Stimulated activated CD4-positive, alpha-beta T cell treated with anti-CD3 and anti-CD28 coated beads, Interleukin-1b, Interleukin-23, amount 100 ng/mL, for 1 hour (primary cell): ENCODE measurements at places on chromosomes 3 and 15.

- no peak for DNase-seq
Observed at GRCh38 chr15:42932833-42933515, 12.4 kb upstream of the TTBK2 start.

GRCh38 chr15:38163658-38164057, 89.0 kb upstream of the SPRED1 start:
- DNase-seq: no peak

GRCh38 chr3:23720885-23721284, 84.9 kb upstream of the UBE2E1 start:
- no peak for DNase-seq

DNA sequence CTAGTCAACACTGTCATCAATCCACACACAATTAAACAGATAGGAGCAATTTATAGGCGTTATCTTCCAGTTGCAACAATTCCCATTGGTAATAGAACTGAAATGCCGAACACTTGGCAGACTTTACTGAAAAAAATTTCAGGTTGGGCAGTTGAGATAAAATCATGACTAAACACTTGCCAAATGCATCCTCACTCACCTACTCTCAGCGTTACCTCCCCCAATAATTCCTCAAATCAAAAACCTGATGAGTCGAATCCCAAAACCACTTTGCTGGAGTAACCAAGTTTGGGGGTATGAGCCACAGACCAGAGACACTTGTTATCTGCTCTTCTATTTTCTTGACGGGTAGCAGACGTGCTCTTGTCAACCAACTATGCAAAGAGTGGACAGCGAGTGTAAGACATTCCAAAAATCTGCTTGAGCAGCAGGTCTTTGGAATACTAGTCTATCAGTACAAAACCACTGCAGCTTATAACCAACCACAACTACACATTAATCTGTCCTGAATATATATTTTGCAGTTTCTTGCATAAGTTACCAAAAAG, 30.3 kb downstream of the PPP1R2 start:
- DNase-seq: no peak

GRCh38 chr3:177447938-177448337, 250.7 kb upstream of the TBL1XR1 start:
- no peak for DNase-seq

DNA sequence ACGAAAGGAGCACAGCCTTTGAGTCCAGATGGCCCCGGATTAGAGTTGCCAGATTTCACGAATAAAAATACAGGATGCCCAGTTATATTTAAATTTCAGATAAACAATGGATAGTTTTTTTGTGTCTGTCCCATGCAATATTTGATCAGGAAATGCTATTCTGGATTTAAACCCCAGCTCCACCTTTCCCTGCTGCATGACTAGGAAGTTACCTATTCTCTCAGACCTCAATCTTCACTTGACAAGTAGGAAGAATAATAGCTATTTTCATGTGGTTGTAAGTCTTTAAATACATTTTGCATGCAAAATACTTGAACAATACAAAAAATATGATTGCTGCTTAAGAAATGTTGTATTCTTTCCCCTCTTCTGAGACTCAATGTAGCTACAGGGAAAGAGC, 125.3 kb upstream of the P2RY1 start:
- no peak for DNase-seq

DNA sequence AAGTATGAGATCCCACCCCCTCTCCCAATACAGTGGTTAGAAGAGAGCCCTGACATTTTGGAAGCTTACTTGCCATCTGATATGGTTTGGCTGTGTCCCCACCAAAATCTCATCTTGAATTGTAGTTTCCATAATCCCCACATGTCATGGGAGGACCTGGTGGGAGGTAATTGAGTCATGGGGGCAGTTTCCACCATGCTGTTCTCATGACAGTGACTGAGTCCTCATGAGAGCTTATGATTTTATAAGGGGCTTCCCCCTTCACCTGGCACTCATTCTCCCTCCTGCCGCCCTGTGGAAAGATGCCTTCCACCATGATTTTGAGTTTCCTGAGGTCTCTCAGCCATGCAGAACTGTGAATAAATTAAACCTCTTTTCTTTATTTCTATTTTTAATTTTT, 28.8 kb upstream of the HES1 start:
- no peak for DNase-seq

DNA sequence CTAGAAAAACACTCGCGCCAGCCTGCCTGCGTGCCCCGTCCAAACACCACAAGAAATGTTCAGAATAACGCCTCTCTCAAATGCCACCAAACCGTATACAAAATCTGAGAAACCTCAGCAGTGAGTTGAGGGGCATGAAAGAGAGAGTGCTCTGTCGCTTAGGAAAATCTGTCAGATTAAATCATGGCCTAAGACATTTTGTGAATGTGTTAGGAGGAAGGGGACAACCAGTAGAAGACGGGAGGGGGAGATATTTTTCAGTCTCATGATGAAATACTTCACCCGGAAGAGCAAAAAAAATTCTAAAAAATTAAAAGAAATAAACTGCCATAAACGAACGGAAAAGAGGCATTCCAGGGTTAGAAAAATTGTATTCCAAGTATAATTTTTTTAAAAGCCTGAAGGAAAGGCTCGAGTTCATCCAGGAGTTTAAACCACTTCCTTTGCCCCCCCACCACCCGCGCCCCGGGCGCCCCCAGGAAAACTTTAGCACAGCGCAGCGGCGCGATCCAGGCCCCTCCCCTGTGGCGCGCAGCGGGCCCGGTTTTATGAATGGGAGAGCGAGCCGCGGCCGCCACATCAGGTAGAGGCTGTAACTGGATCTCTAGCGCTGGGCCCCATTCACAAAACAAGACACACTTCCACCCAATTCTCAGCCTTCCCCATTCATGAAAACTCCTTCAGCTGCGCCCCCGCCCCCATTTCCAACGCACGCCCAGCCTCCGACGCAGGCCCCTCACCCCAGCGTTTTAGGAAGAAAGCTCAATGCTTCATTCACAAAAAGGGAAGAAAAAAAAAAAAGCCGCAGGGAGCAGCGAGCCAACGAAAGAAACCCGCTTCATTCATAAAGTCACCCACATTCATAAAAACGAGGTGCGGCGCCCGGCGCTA, 1.4 kb downstream of the ETV5 start:
- DNase-seq: no peak

DNA sequence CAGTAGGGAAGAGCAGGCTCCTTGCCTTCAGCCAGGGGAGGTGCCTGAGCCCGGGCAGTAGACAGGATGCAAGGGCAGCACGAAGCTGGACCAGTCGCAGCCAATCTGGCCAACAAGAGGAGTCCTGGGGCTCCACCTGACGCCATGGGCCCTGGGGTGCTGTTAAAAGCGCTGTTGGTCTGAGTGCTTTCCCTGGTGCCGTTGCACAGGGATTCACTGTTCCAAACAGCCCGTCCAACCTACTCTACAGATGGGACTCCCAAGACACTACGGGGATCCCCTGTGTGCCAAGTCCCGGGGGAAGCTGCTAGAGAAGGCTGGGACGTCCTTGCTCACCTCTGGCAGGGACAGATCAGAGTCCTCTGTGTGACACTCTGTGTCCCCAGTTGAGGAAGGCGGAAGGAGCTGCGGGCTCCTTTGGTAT, 632 bp downstream of the CTSH start:
- DNase-seq: no peak

DNA sequence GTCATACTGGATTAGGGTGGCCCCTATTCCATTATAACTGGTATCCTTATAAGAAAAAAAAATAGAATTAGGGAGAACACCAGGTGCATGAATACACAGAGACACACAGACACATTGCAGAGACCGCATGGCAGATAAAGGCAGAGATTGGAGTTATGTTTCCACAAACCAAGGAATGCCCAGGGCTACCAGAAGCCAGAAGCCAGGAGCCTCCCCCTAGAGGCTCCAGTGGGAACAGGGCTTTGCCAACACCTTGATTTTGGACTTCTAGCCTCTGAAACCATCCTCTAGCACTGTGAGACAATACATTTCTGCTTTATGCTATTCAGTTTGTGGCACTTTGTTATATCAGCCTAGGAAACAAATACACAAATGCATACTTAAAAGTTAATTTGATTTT, 10.4 kb downstream of the GOLM2 start:
- no peak for DNase-seq
